HCT116 (cell line): ENCODE measurements at places on chromosomes 7 and 10.

DNA sequence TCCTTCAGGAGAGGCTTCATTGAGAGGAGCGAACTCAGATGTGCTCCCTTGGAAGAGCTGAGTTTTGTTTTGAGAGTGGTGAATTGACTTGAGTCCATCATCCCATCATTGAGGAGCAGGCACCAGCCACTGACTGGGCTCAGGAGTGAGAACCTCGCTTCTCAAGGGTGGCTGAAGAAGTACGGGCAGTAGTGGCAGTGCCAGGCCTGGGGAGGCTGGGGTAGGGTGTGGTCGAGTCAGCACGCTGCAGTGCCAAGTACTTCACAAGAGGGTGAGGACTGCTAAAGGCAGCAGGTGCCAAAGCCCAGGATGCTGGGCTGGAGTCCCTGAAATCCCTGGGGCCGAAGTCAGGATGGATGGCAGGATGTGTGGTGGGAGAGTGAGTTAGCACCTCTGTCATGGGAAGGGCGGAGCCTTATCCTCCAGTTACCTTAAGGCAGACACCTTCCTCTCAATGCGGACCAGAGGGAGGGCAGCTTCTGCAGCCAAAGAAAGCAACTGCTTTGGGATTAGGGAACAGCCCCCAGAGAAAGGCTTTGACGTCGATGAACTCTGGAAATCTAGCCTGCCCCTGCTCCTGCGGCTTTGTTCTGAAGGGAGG is 210.3 kb downstream of the CAMK1D start:
- no peak for DNase-seq

GRCh38 chr7:71144963-71145362 is 13.0 kb downstream of the GALNT17 start:
- no peak for DNase-seq

DNA sequence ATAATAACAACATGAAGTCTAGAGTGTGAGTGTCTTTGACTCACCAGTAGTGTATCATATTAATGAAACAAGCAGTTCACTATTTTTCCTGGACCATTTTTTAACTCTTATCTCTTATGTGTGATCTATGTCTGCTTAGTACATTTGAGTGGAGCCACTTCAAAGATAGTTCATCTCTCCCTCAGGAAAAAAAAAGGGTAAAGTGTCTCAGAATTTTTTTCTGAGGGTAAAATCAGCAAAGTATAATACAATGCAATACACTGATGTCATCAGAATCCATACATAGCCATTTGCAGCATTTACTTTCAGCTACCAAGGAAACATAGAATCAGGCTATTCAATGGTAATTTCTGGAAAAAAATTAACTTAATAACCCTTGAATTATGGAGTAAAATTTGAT is 706.7 kb downstream of the DNAJB9 start:
- DNase-seq, result no peak

DNA sequence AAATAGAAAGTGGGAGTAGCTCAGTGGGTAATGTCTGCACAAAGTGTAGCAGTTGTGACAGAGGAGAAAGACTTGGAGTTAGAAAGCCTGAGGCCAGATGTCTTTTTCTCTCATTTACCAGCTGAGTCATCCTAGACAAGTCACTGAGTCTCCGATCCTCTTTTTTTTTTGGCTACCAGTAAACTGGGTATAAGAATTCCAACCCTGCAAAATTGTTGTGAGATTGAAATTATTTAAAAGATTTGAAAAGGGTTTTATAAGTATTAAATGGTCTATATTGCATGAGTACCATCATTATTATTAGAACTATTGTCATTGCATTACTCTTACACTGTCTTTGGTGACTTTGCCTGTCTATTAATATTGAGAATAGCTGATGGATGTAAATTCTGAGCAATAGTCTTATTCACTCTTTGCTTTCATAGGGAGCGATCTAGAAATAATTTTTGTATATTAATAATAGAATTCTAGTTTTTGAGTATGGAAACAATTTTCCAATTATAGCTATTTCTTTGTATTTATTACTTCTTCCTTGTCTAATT is 74.0 kb downstream of the ARID5B start:
- no peak for DNase-seq

DNA sequence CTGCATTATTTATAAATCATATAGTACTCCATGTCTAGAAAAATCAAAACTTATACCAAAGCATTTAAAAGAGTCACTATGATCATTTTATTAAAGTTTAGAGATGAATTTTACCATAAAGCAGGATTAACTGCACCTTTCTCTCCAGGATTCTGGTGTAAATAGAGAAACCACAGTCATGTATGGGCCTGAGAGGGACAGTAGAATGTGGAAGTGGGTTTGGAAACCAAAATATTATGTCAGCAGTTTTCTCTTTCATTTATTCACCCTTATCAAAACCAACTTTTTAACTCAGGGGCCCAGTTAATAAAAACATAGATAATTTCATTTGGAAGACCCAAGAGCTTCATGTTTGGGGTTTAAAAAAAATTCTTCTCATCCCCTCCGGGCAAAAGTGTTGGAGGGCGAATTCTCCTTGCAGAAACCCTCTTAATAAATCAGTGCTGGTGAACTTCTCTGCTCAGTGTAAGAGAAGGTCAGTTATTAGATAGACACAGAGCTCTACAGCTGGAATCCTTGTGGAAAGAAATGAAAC is 266.2 kb downstream of the CREB5 start:
- no peak for DNase-seq

- no peak for DNase-seq
These were observed 106.0 kb upstream of the PRR15 start for GRCh38 chr7:29457565-29458011.

GRCh38 chr10:61120805-61121204 is 176.8 kb upstream of the RHOBTB1 start:
- DNase-seq, result no peak

DNA sequence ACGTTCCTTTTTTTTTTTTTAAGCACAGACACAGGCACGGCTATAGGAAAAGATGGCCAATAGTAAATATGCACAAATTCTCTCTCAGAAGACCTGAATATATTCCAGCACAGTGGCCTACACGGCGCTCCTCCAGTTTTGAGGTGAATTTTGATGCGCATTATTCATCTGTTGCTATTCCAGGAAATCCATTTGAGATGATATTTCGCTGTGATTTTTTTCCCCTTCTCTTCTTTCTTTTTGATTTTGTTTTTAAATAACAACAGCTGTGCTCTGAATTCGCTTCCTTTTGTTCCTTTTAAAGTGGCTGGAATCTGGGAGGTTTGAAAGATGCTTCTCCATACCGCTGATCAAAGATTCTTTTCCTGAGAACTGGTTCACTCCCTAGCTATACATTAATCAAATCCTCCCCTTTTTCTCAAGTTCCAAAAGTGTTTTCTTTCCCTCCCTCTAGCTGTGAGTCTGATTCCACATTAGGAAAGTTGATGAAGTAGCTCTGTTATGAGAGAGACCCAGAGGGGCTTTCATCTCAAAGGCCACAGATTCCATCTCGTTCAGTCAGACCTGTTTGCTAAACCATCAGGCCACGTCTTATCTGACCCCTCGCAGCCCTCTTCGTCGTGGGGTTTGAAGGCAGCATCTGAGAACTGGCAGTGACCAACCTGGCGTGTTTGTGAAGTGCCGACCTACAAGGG is 602.7 kb upstream of the NRP1 start:
- no peak for DNase-seq

DNA sequence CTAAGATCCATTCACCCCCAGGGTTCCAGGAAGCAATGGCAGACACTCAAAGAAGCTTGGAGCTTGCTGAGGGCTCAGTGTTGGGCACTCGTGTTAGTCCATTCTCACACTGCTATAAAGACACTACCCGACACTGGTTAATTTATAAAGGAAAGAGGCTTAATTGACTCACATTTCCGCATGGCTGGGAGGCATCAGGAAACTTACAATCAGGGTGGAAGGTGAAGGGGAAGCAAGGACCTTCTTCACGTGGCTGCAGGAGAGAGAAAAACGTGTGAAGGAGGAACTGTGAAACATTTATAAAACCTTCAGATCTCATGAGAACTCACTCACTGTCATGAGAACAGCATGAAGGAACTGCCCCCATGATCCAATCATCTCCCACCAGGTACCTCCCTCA is 44.7 kb upstream of the SMNDC1 start:
- DNase-seq, result no peak

GRCh38 chr7:22676385-22676784 is 50.6 kb upstream of the IL6 start:
- no peak for DNase-seq

DNA sequence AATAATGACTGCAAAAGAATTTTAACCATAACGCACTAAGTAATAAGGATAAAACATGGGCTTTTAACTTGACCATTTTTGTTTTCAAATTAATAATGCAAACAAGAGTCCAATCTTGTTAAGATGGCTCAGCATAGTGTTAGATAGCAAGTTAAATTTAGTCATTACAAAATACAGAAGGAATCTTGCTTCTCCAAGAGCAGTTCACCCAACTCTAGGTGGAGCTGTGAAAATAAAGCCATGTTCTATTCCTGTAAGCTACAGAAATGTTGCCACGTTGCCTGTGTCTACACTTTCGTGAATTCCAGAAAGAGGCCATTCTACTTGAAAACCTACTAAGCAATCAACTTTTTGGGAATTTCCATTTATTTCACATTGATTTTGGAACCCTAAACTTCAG is 191.9 kb downstream of the SFMBT2 start:
- DNase-seq, result no peak

DNA sequence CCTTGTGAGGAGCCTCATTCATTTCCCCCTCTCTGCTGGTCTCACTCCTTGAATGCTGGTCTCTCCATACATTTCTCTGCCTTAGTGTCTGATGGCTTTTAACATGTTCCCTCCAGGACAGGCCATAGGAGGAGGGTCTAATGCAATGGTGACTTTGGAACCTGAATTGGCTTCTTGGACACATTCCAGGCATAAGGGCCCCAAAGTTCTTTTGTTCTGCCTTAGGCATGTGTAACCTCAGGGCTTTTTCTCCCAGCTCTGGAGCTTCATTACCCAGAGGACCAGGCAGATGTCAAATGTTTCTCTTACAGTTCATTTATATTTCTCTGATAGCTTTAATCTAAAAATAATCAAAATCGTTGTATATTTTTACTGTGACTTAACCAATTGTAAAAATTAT is 162.6 kb downstream of the SDK1 start:
- DNase-seq, result no peak

- DNase-seq, result no peak
These were observed 113.5 kb downstream of the AHR start for GRCh38 chr7:17411922-17412321.

DNA sequence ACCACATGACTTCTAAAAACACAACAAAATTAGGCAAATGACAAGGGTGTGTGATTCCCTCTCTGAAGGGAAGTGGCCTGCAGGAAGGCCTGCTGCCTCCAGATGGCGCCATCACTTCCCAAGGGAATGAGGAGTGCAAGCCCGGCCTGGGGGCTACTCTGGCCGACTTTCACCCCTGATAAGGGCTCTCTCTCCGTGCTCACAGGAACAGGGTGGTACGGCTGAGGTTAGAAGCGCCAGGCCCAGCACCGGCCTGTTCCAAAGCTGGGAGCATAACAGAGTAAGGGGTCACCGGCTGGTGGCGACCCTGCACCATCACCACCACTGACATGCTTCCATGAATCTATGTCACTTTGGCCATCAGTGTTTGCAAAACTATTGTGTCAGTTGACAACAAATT is 13.1 kb downstream of the RBP3 start:
- peak; percentile 36 for DNase-seq

- DNase-seq, result no peak
These were observed 231.8 kb downstream of the AHR start for GRCh38 chr7:17530244-17530643.

DNA sequence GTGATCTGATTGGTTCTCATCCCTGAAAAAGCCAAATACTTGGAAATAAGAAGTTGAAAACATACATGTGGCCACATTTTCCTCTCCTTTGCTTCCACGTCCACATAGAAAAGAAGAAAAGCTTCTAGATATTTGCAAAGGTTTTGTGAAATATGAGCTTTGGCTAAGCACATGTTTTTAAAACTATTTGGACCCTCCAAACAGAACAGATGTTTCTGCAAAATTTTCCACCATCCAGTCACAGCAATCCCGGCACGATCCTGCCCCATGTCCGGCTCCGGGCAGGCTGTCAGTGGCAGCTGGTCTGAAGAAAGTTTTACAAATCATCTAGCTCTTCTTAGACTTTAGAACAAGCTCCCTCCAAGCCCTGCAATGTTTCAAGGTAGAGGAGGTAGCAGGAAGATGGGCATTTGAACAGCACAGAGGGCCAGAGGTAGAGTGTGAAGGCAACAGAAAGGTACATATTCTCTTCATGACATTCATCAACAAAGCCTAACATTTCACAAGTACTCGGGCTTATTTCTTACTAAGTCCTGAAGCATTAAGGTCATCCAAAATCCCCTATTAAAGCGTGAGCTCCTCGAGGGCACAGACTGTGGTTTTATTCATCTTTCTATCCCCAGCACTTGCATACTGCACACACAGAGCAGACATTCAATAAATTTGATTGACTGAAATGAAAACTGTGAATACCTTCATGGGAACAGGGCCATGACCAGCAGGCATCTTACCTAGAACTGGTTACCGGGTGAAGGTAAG is 110.1 kb downstream of the JAZF1 start:
- no peak for DNase-seq

DNA sequence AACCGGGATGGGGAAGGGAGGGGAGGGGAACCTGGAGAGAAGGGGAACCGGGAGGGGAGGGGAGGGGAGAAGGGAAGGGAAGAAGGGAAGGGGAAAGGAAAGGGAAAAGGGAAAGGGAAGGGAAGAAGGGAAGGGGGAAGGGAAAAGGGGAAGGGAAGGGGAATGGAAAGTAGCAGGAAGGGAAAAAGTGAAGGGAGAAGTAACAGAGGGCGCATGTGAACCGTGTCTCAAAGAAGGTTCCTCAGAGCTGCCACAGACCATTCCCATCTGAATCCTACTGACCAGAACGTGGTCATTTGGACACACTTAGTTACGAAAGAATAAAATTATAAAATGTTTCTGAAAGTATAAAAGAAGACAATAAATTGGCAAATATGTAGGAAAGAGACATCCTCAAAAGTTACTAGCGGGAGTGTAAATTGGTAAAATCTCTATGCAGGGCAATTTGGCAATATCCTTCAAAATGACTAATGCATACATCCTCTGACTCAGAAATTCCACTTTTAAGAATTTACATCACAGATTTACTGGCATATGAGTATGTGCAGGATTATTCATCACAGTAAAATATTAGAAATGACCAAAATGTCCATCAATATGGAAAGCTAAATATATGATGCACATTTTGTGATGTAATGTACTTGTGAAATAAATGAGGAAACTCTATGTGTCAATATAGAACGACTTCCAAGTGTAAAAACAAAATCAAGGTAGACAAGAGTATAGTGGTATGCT is 12.9 kb downstream of the C10orf67 start:
- DNase-seq, result no peak

DNA sequence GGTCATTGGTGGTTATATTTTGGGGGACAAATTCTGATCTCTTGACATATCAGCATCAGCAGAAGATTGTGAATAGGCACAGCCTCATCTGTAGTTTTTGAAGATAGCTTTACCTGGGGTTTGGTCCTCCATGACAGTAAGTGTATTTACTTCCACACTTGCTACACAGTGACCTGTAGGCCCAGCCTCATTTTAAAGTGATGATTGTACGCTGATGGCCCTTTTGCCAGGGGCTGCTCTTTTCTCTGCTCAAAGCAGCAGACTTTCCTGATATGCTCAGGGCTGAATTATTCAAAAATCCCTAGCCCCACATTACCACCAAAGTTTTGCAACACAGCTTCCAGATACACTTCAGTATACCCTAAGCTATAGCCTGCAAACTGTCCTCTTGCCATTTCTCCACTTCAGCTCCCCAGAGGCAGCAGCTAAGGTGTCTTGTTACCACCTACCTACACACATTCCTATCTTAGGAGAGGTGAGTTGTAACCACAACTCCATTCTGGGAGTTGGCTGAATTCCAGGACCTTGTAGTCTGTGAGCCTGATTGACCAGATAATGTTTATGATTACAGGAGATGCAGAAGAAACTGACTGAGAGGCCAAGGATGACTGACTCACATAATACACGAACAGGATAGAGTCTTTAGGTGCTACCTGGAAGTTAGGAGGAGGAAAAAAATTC is 6.0 kb downstream of the ASB4 start:
- peak; percentile 94 for DNase-seq
